ENCODE measurements at places on chromosomes 13 and 19.

DNA sequence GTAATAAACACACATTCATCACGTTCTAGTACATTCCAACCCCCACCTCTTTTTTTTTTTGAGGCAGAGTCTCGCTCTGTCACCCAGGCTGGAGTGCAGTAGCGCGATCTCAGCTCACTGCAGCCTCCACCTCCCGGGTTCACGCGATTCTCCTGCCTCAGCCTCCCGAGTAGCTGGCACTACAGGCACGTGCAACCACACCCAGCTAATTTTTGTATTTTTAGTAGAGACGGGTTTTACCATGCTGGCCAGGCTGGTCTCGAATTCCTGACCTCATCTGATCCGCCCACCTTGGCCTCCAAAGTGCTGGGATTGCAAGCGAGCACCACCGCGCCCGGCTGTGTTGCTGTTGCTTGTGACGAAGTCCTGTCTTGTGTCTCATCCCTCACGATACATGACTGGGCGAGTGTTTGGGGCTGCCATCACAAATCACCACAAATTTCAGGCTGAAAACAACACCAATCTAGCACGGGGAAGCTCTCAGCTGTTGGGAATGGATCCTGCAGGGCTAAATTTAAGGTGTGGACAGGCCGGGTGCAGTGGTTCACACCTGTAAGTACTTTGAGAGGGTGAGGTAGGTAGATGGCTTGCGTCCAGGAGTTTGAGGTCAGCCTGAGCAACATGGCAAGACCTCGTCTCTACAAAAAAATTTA, 15.7 kb downstream of the MOB3A start:
- DNase-seq = no peak

GRCh38 chr19:3184847-3185460, 776 bp upstream of the NCLN start:
- DNase-seq = no peak

DNA sequence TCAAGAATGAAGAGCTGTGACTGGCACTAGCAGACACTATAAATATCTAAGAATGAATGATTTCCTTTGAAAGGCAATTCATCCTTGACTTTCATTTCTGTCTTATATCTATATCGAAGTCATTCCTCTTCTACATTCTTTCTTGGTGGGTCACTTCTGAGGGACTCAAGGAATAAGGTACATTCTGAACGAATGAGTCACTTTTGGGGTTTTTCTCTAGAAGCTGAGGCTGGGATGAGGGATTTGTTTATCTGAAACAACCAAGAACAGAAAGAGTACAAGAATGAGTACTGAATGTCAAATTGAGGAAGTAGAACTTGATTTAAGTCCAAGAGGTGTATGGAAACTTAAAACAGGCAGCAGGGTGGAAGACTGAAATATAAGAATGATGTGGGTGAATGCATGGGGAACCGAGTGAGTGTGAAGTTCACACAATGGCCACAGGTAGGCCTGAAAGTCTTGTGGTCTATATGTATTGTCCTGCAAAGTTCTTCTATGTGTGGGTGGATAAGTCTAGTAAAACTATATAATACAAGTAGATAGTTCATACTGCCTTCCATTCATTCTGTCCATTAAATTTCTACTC, 343.9 kb downstream of the OXGR1 start:
- peak; percentile 74 for DNase-seq

DNA sequence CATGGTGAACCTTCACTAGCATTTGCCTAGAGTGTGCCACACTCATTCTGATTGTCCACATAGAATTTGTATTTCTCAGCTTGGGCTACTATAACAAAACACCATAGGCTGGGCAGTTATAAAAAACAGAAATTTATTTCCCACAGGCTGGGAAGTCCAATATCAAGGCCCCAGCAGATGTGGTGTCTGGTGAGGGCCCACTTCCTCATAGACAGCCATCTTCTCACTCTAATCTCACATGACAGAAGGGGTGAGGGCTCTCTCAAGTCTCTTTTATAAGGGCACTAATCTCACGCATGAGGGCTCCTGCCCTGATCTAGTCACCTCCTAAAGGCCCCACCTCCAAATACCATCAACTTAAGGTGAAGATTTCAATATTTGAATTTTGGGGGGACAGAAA, 53.6 kb downstream of the LRRC63 start:
- no peak for DNase-seq

DNA sequence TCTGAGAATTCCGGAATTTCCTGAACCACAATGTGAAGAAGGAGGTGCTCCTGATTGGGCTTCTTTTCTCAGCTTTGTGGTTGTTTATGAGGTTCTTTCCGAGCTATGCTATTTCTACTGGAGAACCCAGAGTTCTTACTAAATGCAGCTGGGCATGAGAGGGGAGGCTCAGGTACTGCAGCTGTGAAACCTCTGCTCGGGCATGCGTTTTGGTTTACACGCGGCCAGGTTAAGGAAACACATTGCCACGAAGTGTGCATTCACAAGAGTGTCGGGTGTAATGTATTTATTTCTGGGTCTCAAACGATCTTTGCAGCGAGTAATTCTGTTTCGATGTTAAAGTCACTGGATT, 661 bp upstream of the MIR17HG start:
- no peak for DNase-seq

GRCh38 chr19:11451327-11451870, 16.0 kb downstream of the PRKCSH start:
- no peak for DNase-seq

- DNase-seq = no peak
Measured at GRCh38 chr19:51490676-51491075, 10.9 kb downstream of the SIGLEC12 start.

GRCh38 chr13:110961959-110962358, 47.1 kb upstream of the ANKRD10 start:
- DNase-seq = no peak

- DNase-seq = no peak
Measured at GRCh38 chr19:48419158-48419920, 25.9 kb downstream of the GRIN2D start.

- no peak for DNase-seq
Measured at GRCh38 chr19:11145536-11145924, 10.1 kb downstream of the SPC24 start.

GRCh38 chr13:102911336-102911735, 65.5 kb downstream of the ERCC5 start:
- DNase-seq = no peak

- DNase-seq = no peak
Measured at GRCh38 chr13:61039302-61039701, 376.3 kb downstream of the PCDH20 start.

DNA sequence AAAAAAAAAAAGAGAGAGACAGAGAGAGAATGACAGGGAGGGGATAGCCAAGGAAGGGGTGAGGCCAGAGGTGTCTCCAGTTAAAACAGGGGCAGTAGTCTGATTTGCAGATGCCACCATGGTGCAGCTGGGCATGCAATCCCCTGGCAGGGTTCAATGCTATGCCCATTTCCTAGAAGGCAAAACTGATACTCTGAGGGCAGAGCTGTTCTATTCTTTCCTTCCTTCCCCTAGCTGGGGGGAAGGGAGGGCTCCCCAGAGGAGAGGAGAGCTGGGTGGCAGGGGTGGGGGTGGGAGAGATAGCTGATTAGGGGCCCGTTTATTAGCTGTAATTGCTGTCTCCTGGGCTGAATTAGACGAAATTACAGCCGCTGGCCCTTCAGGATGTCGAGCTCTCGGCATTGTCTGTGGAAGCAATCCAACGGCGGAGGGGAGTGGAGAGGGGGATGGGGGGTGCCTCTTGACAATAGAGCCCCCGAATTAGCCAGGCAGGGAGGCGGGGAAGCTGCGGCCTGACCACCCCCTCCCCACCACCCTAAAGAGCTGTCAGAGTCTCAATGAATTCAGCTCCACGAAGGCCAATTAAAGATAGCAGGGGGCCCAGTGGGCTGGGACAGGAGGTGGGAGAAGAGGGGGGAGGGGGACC, 14.4 kb upstream of the DPP9 start:
- DNase-seq = no peak

- DNase-seq = no peak
Measured at GRCh38 chr13:100460266-100460665, 128.3 kb downstream of the GGACT start.

GRCh38 chr13:80214050-80214449, 126.9 kb downstream of the SPRY2 start:
- no peak for DNase-seq

DNA sequence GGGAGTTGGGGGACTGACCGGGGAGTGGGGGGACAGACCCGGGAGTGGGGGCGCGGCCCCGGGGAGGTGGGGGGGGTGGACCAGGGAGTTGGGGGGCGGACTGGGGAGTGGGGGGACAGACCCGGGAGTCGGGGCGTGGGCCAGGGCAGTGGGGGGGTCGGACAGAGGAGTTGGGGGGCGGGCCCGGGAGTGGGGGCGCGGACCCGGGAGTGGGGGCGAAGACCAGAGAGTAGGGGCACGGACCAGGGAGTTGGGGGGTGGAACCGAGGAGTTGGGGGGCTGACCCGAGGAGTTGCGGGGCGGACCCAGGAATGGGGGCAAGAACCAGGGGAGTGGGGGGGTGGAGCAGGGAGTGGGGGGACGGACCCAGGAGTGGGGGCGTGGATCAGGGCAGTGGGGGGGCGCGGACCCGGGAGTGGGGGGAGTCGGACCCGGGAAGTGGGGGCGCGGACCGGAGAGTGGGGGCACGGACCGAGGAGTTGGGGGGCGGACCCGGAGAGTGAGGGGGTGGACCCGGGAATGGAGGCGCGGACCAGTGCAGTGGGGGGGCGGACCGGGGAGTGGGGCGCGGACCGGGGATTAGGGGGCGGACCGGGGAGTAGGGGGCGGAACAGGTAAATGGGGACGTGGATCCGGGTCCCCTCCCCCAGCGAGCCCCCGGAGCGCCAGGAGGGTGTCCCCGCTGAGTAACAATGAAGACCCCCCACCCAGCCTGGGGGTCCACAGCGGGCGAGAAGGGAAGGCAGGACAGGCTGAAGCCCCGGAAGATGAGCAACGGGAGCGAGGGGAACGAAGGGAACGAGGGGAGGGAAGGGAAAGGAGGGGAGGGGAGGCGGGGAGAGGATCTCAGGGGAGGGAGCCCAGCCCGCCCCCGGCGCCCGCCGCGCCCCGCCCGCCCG, 589 bp downstream of the R3HDM4 start:
- no peak for DNase-seq

Data from epithelial cell of proximal tubule (primary cell).